ENCODE measurements at places on chromosomes 4 and X. TPM values are rescaled to one million over a fixed set of nuclear protein-coding genes. Genes with fewer than 3 reads are reported as not detected.
A peak's percentile ranks its signal among the peaks of the same experiment; 100 is the strongest.

RASSF6 gene
- total RNA-seq, result 0.02 TPM

- DNase-seq, result no peak
Measured at GRCh38 chr4:126958482-126958881, 674.3 kb upstream of the INTU start.

DNA sequence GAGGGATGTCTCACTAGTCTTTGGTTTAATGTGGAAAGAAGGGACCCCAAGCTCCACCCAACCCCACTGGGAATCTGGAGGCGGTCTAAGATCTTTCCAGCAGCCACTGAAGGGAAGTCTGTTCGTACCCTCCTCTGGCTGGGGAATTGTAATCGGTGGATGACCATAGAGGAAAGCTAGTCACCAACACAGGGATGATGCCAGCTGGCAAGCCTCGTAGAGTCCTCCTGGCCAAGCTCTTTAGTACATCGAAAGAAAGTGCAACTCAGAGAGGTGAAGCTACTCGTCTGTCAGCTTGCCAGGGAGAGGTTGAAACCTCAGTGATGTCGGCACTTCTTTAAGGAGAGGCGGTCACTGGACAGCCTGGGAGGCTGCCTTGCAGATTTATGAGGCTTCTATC lies 58.7 kb downstream of the MAMLD1 start:
- DNase-seq, result peak; percentile 24

- peak; percentile 66 for DNase-seq
Measured at GRCh38 chrX:132426695-132427281, 62.0 kb downstream of the MBNL3 start.

DNA sequence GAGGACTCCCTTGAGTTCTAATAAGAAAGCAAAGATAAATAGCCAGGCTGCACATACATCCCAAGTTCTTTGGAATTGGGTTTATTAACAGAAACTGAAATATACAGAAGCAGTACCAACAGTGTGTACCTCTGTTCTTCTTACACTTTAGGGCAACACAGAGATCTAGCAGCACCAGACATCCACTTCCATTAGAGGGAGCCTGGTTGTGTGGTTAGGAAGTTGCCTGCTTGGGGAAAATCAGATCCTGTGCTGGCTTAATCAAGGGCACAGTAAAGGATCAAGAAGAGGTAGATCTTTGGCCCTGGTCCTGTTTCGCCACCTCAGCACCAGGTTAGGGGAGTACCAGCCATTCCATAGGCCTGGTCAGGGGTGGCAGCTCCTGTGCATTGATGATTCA lies 231.1 kb upstream of the ARHGAP24 start:
- peak; percentile 1 for DNase-seq

GRCh38 chr4:166282081-166282770 lies 409.2 kb downstream of the TLL1 start:
- DNase-seq, result no peak

- peak; percentile 31 for DNase-seq
Measured at GRCh38 chr4:7818399-7818911, 121.2 kb downstream of the AFAP1 start.

SPANXC gene
- total RNA-seq, result 5.8 TPM

DNA sequence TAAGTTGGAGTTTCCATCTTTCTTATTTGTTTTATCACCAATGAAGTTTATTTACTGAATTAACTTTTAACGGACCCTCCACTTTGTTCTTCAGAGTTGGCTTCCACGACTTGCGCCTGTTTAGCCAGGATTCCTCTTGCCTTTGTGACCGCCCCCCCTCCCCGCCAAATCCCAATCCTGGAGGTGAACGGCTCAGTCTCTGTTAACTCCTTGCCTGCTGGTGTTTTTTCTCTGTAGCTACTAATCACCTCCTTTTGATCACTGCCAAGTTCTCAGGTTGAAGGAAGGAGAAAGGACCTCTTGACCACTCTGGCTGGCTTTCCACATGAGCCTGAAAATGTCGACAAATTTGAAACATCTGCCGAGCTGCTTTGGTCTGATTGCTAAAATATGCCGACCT lies 46.8 kb upstream of the BCOR start:
- no peak for DNase-seq

DNA sequence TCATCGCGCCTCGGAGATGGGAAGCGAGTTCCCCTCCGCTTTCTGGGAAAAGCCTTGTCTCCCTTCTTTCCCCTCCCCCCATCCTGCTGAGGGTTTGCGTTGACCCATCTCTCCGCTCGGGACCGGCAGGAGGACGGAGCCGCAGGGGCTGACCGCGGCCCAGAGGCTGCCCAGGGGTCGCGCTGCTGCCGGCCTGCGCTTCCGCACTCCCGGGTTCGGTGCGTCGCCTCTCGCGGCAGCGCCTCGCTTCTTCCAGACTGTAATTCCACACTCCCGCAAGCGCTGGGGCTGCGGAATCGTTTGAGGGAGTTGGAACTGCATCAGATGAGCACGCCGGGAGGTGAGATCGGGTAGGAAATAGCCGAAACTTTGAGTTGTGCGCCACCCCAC lies 88.3 kb downstream of the BCOR start:
- no peak for DNase-seq

GRCh38 chr4:163193717-163194116 lies 27.0 kb upstream of the NAF1 start:
- DNase-seq, result no peak

DNA sequence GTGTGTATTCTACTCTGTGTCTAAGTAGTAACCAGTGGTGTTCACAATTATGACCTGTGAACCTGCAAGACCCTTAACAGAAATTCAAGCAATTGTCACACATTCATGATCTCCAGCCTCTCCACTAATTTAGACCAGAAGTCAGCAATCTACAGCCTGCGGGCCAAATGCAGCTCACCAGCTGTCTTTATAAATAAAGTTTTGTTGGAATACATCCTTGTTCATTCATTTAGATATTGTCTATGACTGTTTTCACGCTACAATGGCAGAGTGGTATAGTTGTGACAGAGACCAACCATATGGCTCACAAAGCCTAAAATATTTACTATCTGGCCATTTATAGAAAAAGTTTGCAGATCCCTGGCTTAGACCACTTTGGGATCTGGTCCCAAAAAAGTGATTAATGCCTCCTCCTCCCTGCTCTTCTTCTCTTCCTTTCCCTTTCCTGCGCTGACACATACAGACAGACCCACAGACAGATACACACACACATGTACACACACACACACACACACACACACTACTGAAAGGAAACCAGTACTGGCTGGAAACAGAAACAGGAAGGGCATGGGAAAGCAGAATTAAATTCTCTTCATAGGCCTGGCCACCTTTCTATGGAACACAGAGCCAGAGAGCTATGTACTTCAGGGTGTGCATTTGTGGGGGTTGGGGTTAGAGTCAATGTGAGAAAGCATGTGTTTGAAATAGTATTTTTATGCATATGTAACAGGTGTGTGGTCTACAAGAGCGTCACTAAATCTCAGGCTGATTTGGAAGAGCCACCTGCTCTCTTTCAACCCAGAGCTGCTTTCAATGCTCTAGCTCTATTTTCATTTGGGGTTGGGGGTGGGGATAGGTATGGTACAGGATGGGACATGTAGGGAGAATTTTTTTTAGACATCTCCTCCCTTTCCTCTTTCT lies 49.7 kb upstream of the TMEM164 start:
- no peak for DNase-seq

DNA sequence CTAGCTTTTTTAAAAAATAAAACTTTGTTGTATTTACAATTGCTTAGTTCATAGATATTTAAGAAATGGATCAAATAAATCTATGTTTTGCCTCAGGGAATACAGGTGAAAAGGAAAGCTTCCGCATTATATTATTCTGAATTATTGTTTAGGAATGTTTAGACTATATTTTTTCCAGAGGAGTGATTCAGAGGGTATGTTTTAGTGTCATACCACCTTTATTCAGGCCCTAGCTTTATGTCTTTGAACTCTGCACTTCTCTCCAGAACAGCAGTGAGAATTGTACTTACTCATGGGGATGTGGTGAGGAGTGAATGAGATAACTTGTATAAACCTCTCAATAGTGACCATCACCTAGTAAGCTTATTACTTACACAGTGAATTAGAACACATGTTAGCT lies 14.0 kb downstream of the SLIT2 start:
- DNase-seq, result no peak

DNA sequence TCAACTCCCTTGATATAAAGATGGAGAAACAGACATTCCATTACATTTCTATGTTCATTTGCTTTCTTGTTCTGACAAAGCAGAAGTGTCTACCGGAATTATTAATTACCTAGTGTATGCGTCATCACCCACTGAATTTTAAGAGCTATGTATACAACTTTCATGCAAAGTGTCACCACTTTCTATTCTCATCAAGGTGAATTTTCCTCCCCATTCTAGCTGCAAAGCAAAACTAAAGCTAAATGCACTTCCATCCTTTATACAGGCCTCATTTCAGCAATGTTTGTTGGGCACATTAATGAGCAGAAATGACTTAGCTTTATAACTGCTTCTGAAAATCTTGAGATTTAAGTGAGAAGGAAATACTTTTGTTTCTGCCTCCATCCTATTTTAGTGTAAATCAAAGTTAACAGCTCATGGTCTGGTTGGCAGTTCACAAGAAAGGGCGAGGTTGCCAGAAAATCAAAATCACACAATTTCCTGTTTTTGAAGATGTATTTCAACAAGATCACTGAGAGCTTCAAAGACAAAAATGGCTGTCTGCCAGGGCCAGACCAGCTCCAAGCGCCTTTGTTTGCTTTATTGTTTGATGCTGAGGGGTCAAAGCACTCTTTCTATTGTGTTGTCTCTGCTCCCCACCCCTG lies 7.2 kb upstream of the FAM9C start:
- no peak for DNase-seq
